H9 (cell line): ENCODE measurements at places on chromosomes 2 and 18. TPM values are rescaled to one million over a fixed set of nuclear protein-coding genes. Genes with fewer than 3 reads are reported as not detected.

DNA sequence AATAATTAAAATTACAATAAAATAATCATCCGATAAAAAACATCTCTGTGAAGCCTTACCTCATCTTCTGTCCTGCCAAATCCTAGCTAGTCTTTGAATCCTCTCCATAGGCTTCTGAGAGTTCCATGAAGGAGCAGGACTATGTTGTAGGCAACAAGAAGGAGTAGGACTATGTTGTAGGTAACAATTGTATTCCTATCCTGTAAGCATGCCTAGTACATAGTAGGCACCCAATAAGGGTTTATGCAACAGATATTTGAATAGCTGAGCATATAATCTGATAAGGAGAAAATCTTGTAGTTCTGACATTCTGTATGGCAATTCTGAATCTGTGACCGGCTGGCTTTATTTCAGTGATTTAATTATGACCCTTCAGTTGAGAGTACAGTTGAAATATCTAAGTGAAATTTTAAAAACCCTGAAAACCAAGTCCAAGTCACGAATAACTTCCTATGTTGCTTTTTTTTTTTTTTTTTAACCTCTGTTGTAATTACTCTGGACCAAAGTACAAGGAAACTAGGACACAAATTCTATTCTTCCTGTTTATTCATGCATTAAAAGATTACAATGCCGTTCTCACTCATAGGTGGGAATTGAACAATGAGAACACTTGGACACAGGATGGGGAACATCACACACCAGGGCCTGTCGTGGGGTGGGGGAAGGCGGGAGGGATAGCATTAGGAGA lies 27.8 kb downstream of the VWA3B start:
- no peak overlapping the region for H3K4me3 ChIP-seq
- no peak overlapping the region for H3K27ac ChIP-seq
- H3K27me3 ChIP-seq = no peaks in the 10 kb centered on the region
- no peak for DNase-seq
- H3K4me1 ChIP-seq = no peaks in the 10 kb centered on the region

Gene MYO3B
- total RNA-seq = 0.63 and 0.86 TPM in 2 replicates

Gene NOL4
- 0.74 and 0.81 TPM in 2 replicates for total RNA-seq

Gene RESP18
- not detected in 2 replicates for total RNA-seq

Gene NT5C1B
- not detected in 2 replicates for total RNA-seq

- H3K36me3 ChIP-seq = no peaks in the 10 kb centered on the region
- no peaks in the 10 kb centered on the region for H3K27me3 ChIP-seq
- no peak for DNase-seq
- H3K27ac ChIP-seq = no peak overlapping the region
- H3K4me3 ChIP-seq = no peak overlapping the region
- no peaks in the 10 kb centered on the region for H3K4me1 ChIP-seq
These were observed 22.2 kb upstream of the YWHAQ start for GRCh38 chr2:9652898-9653479.
